Cerebellar nuclear complex (tissue), 1 donor: ENCODE measurements at places on chromosomes 3 and 15.

GRCh38 chr15:73035221-73035620 is 17.0 kb upstream of the NEO1 start:
- DNase-seq, result no peak

DNA sequence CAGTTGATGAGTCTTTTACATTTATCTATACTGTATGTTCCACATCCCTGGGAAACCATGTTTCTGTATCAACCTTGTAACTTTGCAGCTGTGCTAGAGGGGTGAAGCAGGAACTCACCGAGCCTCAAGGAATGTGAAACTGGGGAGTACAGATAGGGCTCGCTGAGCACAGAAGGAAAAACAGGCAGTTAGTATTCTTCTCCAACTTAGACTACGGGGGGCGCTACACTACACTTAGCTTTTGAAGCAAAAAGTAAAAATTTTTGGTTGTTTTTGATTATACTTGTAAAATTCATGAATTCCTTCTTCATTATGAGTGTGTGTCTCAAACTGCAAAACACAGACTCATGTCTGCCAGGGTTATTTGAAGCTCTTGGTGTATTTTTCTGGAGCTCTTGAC is 132.7 kb upstream of the RGMA start:
- no peak for DNase-seq

DNA sequence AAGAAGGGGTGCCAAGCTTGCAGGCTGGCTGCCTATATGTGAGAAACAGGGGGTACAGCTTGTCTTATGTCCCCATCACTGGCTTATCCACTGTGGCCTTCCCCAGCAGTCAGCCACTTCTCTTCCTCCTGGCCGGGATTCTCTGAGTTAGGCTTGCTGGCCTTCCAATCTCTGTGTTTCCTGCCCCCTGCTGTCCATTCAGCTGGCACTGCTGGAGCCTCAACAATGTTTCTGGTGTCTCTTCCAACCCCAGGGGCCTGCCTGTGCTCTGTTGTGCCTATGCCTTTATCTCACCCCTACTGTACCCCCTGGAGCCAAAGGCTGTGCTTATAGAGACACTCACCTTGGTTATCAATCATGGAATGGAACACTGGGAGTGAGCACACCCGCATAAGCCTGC is 36.5 kb downstream of the ANAPC13 start:
- DNase-seq, result no peak

- no peak for DNase-seq
Observed at GRCh38 chr3:172659246-172660002, 51.4 kb downstream of the NCEH1 start.

GRCh38 chr3:168545591-168545990 is 449.9 kb upstream of the GOLIM4 start:
- no peak for DNase-seq

DNA sequence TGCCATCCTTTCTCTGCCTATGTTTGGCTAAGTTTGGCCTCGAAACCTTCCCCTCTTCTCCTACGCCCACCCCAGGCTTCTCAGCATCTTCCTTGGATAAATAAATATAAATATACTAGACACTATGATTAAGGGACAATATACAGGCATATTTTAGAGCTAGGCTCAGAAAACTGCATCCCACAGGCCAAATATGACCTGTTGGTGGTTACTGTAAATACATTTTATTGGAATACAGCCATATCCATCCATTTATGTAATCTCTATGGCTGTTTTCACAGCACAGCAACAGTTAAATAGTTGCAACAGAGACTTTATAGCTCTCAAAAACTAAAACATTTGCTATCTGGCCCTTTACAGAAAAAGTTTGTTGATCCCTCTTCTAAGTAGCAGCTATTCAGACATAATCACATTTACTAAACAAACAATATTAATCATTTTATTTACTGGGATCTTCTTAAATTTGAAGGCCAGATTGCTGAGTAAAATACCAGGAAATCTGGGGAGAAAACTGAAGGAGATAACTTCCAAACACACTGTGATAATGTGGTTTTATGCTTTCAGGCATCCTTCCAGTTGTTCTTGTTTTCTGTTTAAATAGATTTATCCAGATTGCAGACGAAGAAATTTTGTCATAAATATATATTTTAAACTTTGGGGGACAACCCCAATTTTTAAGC is 269.7 kb upstream of the THRB start:
- no peak for DNase-seq

- DNase-seq, result no peak
Observed at GRCh38 chr3:160374472-160374871, 24.6 kb downstream of the IFT80 start.
